ENCODE measurements at places on chromosomes 7 and 10.
A peak's percentile ranks its signal among the peaks of the same experiment; 100 is the strongest.

DNA sequence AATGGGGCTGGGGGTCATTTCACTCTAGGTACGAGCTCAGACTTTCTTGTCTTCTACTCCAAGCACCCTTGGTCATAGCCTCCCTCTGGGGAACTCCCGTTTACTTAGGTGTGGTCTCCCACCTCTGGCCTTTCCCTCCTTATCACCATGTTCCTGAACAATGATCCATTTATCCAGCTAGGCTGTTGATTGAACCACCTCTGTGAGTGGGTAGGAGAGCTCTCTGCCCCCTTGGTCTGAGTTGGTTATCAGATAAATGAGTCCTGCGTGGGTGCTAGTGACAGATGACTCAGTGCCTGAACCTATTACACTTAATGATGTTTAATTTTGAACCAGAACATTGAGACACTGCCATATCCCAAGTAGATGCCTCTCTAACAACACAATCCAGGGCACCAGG is 9.4 kb downstream of the BLNK start:
- DNase-seq: no peak

- DNase-seq: no peak
Observed at GRCh38 chr7:115241151-115241550, 319.3 kb downstream of the MDFIC start.

GRCh38 chr10:4532976-4533375 is 293.0 kb upstream of the AKR1E2 start:
- DNase-seq: no peak

- DNase-seq: no peak
Observed at GRCh38 chr10:74292871-74293427, 141.9 kb downstream of the ADK start.

GRCh38 chr10:113047151-113047550 is 97.1 kb downstream of the TCF7L2 start:
- DNase-seq: no peak

DNA sequence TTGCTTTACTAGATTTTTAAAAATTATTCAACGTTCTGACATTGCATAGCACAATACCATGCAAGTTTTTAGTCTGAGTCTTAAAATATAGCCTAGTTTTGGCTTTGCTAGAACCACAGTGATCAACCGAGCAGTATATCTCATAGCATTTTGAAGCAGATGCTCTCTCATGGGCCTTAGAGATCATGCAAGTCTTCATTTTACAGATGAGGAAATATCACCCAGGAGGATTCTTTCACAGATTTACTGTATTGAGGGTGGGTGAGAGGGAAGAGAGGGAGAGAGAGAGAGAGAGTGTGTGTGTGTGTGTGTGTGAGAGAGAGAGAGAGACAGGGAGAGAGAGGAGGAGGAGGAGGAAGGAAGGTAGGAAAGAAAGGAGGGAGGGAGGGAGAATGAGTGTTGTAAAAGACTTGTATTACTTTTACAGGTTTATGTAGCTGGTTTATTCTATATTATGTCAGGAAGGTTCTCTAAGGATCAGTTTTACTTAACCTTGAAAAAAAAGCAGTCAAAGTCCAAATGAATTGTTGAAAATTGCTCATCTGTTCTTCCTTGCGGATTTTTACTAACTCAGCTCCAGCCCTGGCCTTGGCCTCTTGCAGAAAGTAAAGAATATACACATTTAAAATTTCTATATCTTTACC is 14.2 kb upstream of the NPTX2 start:
- no peak for DNase-seq

DNA sequence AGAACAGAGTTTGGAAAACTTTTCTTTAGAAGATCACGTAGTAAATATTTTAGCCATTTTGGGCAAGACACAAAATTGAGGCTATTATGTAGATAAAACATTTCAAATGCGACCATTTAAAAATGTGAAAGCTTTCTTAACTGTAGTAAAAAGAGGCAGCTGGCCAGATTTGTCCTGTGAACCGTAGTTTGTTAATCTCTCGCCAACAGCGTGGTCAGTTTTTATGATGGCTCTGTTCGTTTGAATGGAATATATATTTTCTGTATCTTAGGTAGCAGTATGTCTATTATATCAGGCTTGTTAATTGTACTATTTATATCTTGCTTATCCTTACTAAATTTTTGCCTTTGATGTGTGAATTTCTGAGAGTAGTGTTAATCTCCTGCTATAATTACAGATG is 124.9 kb downstream of the CCSER2 start:
- DNase-seq: no peak

DNA sequence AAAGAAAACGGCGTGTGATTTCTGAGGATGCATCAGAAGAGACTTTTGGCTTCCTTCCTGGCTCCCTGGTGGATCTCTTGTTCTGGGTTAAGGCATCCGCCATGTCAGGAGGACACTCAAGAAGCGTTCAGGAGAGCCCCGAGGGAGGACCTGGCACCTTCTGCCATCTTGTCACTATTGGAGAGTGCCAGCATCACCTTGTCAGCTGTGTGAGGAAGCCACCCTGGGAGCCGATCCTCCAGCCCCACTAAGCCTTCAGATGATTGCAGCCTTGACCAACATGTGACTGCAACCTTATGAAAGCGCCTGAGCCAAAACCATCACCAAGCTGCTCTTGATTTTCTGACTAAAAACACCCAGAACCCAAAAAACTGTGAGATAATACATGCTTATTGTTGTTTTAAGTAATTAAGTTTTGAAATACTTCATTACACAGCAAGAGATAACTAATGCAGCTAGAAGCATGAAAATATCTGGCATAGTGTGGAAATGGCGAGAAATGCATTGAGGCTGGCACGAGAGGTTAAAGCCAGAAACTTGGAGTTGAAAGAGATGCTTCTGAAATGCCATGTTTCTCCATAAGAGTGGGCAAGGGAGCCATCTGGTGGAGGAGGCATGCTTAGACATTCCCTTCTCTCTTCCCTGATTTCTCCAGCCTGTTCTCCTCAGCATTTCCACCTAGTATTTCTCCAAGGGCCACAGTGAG is 5.4 kb upstream of the ZFYVE27 start:
- DNase-seq: peak; percentile 76

GRCh38 chr10:111784436-111784835 is 399.1 kb downstream of the GPAM start:
- no peak for DNase-seq

DNA sequence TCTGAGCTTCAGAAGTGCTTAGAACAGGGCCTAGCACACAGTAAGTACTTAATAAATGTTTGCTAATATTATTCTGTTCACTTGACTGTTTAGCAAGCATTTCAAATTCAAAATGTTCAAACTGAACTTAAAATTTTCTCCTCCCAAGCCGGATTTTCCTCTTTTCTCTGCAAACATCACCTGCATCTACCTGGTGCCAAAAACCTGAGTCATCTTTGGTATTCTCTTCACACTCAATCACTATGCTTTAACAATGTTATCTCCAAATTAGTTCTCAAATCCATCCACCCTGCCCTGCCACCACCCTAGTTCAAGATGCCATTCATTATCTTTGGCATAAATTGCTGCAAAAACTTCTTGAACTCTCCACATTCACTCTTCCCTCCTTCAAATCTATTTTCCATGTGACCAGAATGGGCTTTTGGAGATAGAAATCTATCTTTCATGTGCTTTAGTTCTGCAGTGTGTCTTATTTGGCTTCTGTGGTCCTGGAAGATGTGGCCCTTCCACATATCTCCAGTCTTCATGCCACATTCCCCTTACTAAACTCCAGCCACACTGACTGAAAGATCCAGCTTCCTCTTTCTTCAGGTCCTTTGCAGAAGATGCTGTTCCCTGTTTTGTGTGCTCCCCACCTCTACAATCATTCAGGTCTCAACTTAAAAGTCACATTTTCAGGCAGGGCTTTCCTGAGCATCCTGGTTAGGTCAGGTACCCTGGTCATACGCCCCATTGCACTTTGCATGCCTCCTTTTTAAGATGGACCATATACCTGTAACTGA is 2.0 kb downstream of the GGCT start:
- peak; percentile 25 for DNase-seq

DNA sequence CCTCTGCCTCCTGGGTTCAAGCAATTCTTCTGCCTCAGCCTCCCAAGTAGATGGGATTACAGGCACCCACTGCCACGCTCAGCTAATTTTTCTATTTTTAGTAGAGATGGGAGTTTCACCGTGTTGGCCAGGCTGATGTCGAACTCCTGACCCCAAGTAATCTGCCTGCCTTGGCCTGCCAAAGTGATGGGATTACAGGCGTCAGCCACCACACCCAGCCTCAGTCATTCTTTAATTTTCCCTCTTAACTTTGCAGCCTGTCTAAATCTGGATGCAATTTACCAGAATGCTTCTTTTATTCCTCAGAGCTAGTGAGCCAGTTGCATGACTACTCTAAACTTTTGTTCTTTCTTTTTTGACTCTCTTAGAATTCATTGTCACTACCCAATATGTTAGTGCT is 90.5 kb upstream of the CSTF2T start:
- DNase-seq: no peak

GRCh38 chr10:95511314-95511713 is 49.9 kb downstream of the SORBS1 start:
- DNase-seq: no peak

GRCh38 chr7:28093623-28094232 is 86.9 kb downstream of the JAZF1 start:
- peak; percentile 79 for DNase-seq

DNA sequence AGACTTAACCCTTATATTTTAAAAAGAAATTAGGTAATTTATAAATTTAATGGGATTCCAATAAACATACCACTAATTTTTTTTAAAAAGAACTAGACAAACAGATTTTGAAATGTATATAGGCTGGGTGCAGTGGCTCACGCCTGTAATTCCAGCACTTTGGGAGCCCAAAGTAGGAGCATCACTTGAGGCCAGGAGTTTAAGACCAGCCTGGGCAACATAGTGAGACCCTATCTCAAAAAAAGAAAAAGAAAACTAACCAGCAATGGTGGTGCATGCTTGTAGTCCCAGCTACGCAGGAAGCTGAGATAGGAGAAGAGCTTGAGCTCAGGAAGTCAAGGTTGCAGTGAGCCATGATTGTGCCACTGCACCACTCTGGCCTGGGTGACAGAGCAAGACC is 62.7 kb downstream of the EZH2 start:
- DNase-seq: no peak

GRCh38 chr10:78148216-78148960 is 114.7 kb downstream of the RPS24 start:
- no peak for DNase-seq

- DNase-seq: no peak
Observed at GRCh38 chr7:112125250-112125649, 80.9 kb downstream of the DOCK4 start.

DNA sequence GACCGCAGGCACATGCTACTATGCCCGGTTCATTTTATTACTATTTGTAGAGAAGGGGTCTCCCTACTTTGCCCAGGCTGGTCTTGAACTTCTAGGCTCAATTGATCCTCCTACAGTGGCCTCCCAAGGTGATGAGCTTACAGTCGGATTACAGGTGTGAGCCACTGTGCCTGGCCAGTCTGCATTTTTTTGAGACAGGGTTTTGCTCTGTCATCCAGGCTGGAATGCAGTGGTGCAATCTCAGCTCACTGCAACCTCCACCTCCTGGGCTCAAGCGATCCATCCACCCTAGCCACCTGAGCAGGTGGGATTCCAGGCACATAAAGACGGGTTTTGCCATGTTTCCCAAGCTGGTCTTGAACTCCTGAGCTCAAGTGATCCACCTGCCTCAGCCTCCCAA is 2.3 kb upstream of the H2BK1 start:
- no peak for DNase-seq

GRCh38 chr7:33744293-33745075 is 160.9 kb upstream of the BMPER start:
- DNase-seq: peak; percentile 35

GRCh38 chr7:108253275-108254044 is 123.3 kb upstream of the LAMB4 start:
- DNase-seq: no peak

DNA sequence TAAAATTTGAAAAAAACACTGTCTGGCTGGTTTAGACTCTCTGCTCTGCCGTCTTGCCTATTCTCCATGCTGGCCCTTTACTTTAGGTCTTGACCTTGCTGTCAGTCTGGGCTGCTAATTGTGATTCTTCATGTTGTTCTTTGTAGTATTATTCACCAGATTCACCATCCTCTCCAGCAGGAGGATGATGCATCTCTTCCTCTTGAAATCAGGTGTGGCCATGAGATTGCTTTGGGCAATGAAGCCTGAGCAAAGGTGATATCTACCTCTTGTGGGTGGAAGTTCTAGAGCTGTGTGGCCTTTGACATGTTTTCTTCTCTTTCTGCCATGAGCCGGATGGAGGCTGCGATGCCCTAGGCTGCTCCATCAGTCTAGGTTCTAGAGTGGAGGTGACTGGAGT is 51.3 kb upstream of the ITPRID1 start:
- no peak for DNase-seq

- DNase-seq: no peak
Observed at GRCh38 chr7:140605337-140605736, 35.3 kb downstream of the DENND2A start.

- no peak for DNase-seq
Observed at GRCh38 chr7:7331523-7331922, 149.2 kb downstream of the C1GALT1 start.

GRCh38 chr10:29921071-29921446 is 138.3 kb downstream of the JCAD start:
- no peak for DNase-seq

DNA sequence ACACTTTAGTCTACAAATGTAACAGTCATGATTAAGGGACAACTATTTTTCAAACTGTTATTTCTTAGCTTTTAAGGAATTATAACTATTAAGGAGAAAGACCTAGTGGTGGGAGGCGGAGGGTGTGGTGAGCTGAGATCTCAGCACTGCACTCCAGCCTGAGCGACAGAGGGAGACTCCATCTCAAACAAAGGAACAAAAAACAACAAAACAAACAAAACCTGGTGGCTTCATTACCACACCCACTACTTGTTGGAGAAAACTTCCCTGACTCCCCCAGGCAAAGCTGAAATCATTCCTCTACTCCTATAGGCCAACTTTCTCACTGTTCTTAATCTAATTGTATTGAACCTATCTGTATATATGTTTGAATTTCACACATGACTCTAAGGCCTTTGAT is 3.2 kb downstream of the POLR1F start:
- no peak for DNase-seq

- no peak for DNase-seq
Observed at GRCh38 chr10:29970576-29970975, 88.8 kb downstream of the JCAD start.

DNA sequence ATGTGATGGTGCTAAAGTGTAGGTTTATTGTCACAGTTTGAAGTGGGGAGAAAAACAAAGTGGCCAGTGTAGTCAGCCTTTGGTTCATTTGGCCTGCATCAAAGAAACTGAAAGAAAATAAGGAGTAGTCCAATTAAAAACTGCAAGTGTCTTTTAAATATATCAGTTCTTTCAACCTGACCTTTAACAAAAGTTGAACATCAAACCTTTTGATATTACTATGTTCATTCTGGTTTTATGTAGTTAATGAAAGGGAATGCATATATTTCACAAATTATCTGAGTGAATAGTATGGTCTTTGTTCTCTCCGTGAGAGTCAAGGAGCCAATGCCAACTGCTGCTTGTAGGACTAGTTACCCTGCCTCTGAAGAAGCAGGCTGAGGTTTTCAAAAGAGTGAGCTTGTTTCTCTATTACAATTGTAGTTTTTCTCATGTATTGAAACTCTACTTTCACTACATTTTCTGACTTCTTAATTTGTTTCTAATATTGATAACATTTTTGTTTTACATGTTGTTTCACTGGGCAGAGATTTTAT is 1160.8 kb upstream of the LRRTM3 start:
- no peak for DNase-seq

GRCh38 chr7:69617364-69617763 is 19.1 kb downstream of the AUTS2 start:
- DNase-seq: no peak

- peak; percentile 42 for DNase-seq
Observed at GRCh38 chr7:95690367-95690947, 81.9 kb upstream of the DYNC1I1 start.

All from inflammatory macrophage (primary cell).